ENCODE measurements at places on chromosomes 7 and 10.

DNA sequence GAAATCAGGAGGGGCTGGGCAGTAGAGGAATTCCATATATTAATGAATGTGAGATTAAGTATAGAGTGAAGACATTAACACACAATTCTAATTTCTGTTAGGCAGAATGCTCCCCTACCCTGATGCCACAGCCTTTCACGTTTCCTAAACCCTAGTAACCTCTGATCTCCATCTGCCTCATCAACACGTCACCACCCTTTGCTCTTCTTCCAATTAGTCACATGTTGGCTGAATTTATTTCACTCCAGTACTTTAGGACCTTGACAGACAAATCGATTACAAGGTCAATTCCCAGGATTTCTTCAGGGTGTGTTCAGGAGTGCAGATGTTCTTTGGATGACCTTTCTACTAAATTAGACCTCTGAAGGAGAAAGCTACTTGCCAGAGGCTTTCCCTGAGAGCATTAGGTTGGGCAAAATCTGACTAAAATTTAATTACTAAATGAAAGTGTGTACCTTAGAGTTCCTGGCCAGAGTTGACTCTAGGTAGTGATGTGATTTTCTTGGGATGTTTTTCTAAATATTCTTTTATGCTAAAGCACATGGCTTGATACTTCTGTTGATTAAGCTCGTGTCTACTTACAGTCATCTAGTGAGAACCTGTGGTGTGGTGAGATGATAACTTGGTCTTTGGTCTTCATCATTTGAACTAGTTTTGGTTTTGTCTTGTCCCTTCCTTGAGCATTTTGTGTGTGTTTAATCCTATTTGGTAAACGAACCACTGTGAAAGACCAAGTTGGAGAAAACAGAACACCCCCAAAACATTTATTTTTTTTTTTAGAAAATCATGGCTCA is 12.7 kb downstream of the AGR2 start:
- no peak for DNase-seq

DNA sequence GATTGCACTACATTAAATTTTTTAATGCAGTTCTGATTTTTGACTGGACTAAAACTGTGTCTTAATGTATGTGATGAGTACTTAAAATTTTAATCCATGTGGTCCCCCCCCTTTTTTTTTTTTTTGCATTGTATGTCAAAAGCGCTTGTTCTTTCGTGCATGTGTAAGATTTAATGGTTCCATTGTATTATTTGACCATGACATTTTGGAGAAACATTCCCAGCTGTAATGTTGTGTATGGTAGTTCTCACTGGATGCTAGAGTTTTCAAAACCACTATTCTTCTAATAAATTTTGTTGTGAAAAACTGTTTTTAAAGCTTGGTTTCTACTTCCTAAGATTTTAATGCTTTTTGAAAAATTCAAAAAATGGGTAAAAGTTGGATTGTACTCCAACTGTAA is 132.0 kb downstream of the LCOR start:
- no peak for DNase-seq

GRCh38 chr7:137363683-137364082 is 20.1 kb upstream of the PTN start:
- no peak for DNase-seq

- no peak for DNase-seq
Observed at GRCh38 chr7:85734823-85735222, 548.0 kb upstream of the SEMA3D start.

DNA sequence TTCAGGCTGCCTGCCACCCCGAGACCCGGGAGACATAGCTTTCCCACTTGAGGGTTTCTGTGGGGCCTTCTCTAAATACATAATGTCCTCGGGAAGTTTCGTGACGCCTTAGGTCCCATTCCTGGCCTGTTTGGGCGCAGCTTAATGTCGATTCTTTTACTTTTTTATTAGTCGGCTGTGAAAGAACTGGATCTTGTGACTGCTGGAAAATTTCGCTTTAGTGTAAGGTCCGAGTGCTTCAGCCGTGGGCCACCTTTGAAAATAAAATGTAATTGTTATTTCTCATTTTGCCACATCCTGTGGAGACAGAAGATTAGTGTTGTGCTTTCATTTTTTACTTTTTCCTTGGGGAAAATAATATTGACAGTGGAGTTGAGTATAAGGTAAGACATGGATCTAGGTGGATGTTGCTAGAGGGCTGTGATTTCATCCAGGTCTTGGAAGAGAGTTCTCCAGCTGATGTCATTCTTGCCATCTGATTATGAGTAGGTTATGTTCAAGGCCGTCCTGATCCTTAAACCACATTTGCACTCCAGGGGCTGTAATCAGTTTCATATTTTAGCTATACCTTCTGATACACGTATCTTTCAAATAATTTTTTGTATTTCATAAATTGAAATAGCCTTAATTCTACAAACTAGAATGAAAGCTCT is 830 bp downstream of the RAB18 start:
- no peak for DNase-seq

GRCh38 chr7:98238976-98239375 is 13.1 kb downstream of the TECPR1 start:
- no peak for DNase-seq

DNA sequence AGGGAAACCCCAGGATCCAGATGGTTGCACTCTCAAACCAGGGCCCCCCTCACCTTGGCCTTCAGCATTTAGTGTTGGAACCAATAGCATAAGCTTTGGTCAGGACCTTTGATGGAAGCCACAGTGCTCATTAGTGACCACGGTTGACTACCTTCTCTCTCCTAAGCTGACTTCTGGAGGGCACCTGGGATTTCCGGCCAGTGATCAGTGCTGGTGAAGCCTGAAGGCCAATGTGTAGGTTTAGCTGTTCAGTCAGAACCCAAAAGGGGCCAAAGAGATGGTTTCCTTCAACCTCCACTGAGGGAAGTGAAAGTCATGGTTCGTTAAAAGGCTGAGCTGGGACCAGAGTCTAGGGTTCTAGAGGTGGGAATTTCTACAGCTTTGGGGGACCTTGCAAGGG is 46.4 kb downstream of the TCF7L2 start:
- no peak for DNase-seq

GRCh38 chr7:157768198-157768597 is 431.4 kb downstream of the DNAJB6 start:
- DNase-seq = no peak

GRCh38 chr10:124257781-124258180 is 160.9 kb downstream of the OAT start:
- DNase-seq = no peak

DNA sequence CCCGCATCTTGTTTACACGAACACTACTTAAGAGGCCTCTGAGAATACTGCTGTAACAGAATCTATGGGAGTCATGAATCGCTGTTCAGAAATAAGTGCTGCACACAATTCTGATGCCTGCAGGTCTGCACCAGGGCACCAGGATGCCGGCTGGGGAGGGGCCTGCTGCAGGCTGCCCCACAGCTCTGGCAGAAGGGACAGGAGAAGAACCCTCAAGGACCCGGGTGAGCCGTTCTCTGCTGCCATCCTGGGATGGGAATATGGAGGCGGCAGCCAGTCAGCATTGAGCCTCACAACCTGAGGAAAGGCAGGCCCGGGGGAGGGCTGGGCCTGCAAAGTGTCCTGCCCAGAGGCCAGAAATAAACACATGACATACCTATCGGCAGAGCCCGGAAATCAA is 11.2 kb downstream of the TUBGCP2 start:
- no peak for DNase-seq

- no peak for DNase-seq
Observed at GRCh38 chr7:3165681-3166580, 122.3 kb upstream of the CARD11 start.

DNA sequence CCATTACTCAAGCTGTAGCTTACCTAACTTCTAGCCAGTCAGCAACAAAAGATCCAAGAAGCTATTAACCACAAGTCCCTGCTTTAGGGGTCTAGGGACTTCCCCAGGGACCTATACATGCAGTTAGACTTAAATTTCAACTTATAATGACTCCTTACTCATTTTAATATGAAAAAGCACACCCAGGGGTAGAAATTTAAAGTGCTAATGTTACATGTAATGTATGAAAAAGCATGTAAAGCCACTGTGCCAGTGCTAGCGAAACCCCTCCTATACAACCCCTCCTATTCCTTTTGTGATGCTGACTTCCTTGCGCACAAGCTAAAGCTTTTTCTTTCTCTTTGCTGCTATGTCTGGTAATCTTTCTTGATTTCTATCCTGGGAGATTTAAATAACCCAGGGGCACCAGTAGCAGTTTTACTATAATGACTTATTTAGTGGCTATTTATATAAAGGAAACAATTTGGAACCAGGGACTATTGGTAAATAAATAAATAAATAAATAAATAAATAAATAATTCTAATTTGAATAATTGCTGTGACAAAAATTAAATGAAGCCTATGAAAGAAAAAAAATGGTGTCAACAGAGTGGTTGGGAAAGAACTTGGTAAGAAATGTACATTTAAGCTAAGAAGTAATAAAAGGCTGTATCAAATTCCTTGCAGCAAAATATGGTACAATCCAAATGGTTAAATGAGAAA is 110.5 kb upstream of the MAGI2 start:
- DNase-seq = peak; percentile 73

GRCh38 chr10:67804395-67804678 is 33.7 kb downstream of the DNAJC12 start:
- DNase-seq = no peak

All from HAP-1 (cell line).